ENCODE measurements at places on chromosomes 6 and 20.

DNA sequence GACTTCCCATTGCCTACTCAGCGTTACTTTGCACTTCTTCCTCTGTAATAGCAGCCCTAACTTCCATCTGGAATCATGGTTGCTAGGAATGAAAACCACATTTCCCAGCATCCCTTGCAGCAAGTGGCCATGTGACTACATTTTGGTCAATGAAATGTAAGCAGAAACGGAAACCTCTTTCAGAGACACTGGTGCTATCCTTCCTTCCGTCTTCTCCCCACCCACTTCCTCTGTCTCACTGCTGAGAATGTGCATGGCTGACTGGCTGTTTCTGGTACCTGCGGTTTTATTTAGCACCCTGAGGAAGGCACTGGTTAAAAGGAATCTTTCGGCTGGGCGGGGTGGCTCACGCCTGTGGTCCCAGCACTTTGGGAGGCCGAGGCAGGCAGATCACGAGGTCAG is 107.4 kb downstream of the SCML4 start:
- no peak for DNase-seq

GRCh38 chr20:34753706-34754461 is 49.7 kb downstream of the TP53INP2 start:
- no peak for DNase-seq

DNA sequence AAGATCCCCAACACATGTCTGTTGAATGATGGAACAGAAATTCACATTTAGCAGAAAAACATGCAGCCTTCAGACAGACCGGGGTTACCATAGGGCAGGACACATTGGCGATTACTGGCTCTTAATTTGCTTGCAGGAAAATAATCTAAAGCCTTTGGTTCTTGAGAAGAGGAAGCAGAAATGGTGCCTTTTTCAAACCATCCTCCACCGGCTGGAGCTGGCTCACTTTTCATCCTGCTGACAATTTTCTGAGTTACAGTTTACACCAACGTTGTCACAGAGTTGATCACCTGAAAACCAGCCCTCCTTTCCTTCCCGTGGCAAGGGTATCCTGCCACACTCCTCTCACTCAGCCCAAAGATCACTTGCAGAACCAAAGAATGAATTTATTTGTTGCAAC is 32.6 kb downstream of the SF3B5 start:
- no peak for DNase-seq

- DNase-seq: no peak
Observed at GRCh38 chr20:58692579-58693225, at the start of gene NPEPL1. Gene NPEPL1, plus strand, starts transcription at chr20:58692800. Its CDS starts 101 bp downstream, at chr20:58692901.

DNA sequence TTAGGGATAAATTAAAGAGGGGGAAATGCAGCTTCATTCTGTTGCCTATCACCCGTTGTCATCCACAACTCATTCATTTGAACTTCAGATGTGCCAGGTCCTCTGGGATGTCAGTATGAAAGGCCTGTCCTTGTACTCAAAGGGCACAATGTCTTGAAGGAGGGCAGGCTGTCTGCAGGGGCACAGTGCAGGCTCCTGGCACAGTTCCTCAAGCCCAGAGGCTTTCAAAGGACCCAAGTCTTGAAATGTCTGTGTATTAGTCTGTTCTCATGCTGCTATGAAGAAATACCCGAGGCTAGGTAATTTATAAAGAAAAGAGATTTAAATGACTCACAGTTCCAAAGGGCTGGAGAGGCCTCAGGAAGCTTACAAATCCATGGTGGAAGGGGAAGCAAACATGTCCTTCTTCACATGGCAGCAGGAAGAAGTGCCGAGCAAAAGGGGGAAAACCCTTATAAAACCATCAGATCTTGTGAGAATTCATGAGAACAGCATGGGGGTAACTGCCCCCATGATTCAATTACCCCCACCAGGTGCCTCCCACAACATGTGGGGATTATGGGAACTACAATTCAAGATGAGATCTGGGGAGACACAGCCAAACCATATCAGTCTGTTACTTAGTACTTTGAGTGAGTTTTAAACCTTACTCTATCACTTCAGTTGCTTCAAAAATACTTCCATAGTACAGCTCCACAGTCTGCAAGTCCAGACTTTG is 9.4 kb downstream of the SNX9 start:
- no peak for DNase-seq

DNA sequence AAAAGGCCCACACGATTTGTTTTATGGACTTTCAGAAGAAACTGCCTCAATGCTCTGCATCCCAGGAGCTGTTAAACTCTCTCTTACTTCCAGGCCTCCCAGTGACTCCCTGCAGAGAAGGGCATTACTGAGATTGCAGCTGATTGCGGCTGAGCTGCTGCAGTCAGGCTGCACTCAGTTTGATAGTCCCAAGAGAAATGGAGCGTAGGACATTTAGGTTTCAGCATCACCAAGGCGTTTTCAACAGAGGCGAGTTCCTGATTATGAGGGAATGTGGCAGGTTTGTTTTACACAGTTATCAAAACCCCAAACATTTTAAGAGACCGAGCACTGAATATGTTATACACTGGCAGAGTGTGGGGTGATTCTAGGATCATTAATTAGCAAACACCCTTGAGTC is 145.6 kb downstream of the TBX18 start:
- no peak for DNase-seq

GRCh38 chr6:2471472-2471871 is 226.1 kb upstream of the GMDS start:
- DNase-seq: no peak

- no peak for DNase-seq
Observed at GRCh38 chr6:104126315-104127005, 733.3 kb downstream of the HACE1 start.

DNA sequence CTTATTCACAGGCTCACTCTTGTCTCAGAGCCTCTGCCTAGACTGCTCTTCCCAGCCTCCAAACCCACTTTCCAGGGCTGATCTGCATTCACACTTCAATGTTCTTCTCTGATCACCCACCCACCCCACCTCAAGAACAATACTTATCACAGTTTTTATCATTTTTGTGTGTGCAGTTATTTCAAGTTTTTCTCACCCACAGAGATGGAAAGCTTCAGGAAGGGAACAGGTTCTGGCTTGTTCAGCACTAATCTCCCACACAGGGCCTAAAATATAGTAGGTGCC is 160.9 kb downstream of the MRPL14 start:
- no peak for DNase-seq

GRCh38 chr6:133567636-133568035 is 321.3 kb upstream of the TCF21 start:
- no peak for DNase-seq

DNA sequence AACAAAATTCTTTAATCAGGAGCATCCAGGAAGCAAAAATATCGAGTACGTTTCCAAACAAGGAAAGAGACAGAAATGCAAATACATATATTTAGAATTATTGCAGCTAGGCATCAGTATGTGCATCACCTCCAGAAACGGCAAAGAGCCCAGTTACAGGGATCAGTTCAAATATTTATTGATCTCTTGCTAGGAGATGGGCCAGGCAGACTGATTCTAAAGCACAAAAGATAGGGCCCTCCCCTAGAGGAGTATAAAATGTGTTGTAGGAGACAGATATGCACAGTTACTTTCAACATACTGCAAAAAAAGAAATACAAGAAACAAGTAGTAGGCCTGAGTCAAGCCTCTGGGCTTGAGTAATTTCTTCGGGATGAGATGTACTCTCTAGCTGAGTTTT is 80.7 kb upstream of the NHSL1 start:
- DNase-seq: no peak

DNA sequence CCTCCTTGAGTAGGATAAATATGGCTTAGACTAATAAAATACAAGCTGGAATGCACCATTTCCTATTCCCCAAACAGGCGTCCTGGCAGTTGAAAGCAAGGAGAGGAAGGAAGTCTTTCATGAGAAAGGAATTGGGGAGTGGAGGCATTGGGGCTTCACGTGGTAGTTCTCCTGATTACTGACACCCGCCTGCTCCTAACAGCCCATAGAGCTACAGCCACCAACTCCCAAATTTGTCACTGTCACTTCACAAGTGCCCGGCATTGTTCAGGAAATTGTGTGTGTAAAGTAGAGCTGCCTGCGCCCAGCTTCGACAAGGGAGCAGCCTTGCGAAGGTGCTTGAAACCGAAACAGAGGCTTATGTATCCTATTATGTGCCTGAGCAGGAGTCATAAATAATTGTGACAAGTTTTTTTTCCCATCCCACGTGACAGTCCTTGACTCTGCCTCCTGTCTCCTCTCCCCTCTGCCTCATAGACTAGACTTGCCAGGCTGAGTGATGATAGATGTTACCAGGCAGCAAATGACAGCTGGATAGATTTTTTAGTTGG is 301.7 kb upstream of the ZFP64 start:
- DNase-seq: peak; percentile 36

DNA sequence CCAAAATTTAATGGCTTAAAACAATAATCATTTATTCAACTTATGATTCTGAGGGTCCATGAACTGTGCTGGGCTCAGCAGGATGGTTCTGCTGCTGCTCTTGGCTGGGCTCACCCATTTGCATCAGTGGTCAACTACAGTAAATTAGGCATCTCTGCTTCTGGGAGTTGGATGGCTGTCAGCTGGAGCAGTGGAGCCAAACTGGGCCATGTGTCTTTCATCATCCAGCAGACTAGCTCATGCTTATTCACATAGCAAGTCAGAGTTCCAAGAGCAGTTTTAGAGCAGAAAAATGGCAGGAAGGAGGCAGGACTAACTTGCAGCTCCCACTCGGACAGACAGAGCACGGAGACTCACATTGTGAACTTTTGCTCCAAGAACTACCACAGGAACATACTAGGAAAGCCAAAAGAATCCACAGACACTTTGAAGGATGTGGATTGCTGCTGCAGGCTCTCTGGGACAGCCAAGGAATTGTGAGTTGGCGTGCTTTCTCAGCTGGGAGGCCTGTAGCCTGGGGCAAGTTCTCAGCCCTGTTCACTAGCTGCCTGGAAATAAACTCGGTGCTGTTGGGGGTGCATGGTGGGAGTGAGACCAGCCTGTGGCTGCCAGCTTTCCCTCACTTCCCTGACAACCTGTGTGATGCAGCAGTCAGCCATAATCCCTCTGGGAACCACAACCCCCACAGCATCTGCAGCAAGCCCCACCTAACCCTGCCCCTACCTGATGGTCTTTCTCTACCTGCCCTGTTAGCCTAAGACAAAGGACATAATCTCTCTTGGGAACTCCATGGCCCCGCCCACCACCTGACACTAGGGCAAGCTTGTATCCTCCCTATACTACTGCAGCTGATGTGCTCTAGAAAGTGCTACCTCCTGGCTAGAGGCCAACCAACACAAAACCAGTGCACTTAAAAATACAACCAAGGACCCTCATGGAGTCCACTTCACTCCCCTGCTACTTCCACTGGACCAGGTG is 129.0 kb downstream of the JPH2 start:
- no peak for DNase-seq

DNA sequence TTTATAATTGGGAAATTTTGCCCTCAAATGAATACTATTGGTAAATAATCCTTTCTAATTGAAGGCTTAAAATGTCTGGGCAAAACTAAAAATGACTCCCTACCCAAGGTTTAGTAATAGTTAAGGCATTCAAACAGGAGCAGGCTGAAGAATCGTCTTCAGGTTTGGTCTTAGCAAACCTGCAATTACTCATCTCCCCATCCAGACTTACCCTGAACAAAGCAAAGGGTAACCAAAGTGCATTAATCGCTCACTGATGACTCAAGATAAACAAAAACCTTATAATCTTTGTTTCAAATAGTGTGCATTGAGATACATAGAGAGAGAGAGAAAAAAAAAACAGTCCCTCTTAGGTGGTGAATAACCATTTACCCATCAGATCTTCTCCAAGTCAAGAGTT is 225.5 kb downstream of the BMP2 start:
- no peak for DNase-seq

DNA sequence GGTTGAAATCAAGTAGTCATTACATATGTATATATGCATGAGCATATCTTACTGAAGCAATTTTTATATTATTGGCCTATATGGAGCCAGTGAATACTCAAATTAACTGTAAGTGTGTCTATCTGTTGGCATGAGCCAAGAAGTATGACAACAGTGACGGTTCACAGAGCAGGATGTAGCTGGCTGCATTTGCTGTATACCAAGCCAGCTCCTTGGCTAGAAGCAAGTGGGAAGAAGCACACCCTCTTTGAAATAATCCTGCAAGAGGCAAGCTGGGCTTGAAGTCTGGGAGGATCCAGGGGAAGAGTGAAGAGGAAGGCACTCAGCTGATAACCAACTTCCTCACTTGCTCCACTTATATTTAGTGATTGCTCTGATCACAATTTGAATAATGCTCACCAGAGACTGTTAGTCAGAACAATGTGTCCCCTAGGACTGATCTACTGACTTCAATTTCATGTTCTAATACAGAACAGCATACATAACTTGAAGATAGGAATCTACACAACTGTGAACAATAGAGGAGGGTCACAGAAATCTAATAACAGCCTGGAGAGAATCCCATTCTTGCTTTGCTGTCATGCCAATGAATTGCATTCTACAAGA is 497.3 kb downstream of the PRKN start:
- DNase-seq: no peak

DNA sequence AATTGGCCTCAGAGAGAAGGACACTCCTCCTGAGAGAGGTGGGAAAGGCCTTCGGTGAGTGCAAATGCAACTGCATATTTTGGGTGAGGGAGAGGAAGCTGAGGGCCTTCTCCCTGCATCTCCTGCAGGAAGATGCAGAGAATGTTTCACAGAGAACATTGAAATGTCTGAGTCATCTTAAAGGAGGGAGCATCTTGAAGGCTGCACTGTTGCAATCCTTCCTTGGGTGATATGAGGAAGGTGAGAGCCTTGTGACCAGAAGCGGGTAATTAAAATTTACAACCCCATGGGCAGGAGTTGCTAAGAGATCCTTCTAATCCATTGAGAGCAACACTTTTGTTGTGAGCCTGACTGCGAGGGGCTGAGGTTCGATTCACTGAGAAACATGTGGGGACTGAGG is 375.7 kb upstream of the MARCKS start:
- DNase-seq: no peak

DNA sequence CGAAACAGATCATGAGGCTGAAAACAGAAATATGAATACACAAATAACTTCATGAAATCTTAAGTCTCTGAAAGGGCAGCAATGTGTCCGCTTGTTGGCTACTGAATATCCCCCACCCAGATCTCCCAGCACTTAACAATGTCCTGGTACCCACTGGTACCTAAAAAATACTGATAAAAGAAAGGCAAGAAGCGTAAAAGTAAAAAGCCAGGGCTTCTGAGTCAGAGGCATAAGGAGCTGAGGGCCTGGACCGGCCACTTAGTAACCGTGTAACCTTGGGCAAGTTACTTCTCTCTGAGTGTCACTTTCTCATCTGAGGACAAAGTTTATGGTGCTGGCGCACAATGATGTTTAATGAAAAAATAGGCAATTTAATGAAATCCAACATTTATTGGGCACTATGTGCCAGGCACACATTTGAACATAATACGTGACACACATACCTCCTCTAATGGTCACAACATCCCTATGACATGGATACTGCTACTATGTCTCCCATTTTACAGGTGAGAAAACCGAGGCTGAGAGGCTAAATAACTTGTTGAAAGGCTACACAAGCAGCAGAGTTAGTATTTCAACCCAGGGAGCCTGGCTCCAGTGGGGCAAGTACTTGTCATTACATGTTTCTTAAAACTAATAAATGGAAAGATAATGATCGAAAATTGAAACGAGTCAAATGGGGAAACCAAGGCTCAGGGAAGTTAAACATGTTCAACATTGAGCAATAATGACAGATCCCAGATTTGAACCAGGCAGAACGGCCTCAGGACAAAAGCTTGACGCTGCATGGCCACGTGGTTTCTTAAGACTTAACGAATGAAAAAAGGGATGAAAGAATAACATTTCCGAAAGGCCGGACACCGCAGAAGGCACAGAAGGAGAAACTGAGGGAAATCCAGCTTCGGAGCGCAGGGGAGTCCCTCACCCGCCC is 828 bp downstream of the TP53RK start:
- DNase-seq: peak; percentile 17

Measured in NCI-H1694 treated with DMSO at 0.1 percent for 48 hours (cell line).